H7 (cell line): ENCODE measurements at places on chromosomes 5 and 9.

- DNase-seq, result no peak
These were observed 235.9 kb downstream of the EPB41L4A start for GRCh38 chr5:112183103-112183711.

- no peak for DNase-seq
These were observed 83.7 kb downstream of the MYO10 start for GRCh38 chr5:16852251-16853005.

DNA sequence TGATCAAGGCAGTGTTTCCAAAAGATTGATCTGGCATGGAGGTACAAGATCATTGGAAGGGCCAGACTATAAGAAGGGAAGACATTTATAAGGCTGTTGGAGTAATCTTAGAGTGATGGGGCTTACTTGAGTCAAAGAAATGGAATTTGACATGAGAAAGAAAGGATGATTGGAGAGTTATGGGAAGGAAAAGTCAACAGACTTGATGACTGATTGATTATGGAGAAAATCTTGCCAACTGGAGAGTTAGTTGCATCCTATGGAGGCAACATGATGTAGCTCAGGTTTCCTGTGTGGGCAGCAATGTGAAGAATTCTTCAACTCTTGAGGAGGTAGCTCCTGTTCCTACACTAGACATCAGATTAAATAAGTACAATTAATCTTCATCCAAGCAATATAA lies 10.9 kb upstream of the MAST4 start:
- DNase-seq, result no peak

GRCh38 chr5:54049144-54049543 lies 261.2 kb downstream of the ARL15 start:
- no peak for DNase-seq

DNA sequence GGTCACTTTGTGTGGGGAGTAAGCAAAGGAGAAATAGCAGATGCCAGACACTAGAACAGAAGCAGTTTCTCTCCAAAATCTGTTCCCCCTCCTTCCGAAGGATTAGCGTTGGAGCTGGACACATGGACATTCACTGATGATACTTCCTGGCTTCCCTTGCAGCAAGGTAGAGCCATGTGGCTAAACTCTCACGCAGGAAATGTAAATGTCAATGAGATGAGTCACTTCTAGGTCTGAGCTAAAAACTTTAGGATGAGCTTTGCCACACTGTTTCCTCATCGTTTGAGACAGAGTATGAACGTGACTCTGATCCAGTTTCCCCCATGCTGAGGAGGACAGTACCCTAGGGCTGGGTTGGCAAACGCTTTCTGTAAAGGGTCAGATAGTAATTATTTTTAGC lies 5.1 kb downstream of the BHMT2 start:
- DNase-seq, result no peak

DNA sequence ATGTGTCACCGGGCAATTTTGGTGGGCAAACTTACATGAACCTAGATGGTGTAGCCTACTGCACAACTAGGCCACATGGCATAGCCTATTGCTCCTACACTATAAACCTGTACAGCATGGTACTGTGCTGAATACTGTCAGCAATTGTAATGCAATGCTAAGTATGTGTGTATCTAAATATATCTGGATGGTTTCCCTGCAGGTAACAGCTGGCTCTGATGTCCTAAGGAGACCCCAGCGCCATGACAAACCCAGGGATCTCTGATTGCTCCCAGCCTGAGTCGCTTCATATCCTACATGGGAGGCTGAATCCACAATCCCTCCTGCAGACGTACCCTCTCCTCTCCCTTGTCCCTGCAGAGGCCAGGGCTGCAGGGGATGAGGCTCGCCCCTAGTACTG lies 26.6 kb upstream of the TTLL11 start:
- no peak for DNase-seq

- no peak for DNase-seq
These were observed 53.6 kb upstream of the RANBP6 start for GRCh38 chr9:6068983-6069382.

DNA sequence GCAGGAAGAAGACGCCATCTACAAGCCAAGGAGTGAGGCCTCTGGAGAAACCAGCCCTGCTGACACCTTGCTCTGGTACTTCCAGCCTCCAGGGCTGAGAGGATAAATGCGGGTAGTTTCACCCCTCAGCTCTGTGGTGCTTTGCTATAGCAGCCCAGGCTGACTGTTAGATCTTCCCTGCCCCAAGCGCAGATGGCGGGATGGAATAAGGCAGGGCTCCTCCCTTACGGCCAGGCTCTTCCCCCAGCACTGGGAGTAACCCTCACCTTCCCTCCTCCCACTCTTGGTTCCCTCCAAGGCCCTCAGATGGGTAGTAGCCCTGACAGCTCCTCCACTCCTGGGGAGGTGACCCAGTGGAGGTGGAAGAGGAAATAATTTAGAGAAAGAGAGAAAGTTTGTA lies 285.1 kb downstream of the GADD45G start:
- no peak for DNase-seq

GRCh38 chr9:90808398-90808797 lies 6.8 kb downstream of the SYK start:
- no peak for DNase-seq

DNA sequence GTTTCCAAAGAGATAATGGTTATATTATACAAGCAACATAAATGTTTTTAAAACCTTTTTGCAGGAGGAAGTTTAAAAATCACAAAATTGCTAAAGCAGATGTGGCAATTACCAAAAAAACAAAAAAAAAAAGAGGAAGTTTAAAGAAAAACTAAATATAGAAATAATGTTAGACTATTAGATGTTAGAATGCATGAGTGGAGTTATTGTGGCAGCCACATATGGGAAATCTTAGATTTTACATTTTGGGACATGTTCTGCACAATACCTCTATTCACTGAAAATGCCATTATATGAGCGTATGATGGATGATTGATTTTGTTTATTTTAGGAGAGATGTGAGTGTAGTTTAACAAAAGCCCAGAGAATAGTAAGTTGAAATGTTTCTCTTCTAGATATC lies 31.2 kb upstream of the DTWD2 start:
- no peak for DNase-seq

GRCh38 chr5:148973455-148973854 lies 89.4 kb downstream of the SH3TC2 start:
- no peak for DNase-seq

GRCh38 chr9:122008559-122008958 lies 84.5 kb downstream of the TTLL11 start:
- DNase-seq, result no peak
